ENCODE measurements at places on chromosomes 11 and 22.

DNA sequence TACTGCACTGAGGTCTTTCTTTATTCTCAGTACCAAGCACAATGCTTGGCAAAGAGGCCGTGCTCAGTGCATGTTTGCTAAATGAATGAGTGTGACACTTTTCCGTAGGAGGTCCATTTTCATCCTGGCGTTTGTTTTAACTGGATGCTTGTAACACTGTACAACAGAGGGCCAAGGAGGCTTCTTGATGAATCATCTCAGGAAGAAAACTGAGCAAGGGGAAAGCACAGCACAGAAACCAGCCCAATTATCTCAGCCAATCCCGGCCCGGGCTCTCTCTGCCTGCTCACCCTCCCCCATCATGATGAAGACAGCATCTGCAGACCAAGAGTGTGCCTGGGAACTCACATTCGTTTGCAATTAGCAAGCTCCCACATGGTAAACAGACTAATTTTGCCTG, 570.3 kb downstream of the OPCML start:
- no peak for DNase-seq

DNA sequence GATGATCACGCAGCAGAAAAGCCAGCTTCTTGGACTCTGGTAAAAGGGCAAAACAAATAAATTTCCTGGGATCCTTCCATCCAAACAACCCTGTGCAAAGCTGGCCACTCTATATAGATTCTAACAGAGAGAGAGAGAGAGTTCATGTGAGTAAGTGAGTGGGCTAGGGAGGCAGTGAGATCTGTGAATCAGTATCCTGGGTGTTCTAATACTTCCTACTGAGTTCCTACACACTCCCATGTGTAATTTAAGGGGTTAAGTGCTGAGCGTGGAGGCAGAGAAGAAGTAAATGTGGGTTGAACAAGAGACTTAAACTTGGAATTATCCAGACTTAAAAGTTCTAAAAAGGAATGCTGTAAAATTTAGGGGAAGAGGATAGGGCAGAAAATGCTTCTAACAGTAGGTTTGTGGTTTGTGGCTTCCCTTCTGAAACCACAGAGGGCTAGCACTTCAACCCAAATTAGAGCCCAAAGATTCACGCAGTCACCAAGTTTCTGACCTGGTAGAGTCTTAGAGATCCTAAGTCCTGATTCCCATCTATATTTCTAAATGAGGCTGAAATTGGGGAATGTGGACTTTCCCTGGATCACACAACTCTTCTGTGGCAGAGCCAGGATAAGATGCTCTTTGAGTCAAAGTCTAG, 413.9 kb downstream of the TENM4 start:
- no peak for DNase-seq

DNA sequence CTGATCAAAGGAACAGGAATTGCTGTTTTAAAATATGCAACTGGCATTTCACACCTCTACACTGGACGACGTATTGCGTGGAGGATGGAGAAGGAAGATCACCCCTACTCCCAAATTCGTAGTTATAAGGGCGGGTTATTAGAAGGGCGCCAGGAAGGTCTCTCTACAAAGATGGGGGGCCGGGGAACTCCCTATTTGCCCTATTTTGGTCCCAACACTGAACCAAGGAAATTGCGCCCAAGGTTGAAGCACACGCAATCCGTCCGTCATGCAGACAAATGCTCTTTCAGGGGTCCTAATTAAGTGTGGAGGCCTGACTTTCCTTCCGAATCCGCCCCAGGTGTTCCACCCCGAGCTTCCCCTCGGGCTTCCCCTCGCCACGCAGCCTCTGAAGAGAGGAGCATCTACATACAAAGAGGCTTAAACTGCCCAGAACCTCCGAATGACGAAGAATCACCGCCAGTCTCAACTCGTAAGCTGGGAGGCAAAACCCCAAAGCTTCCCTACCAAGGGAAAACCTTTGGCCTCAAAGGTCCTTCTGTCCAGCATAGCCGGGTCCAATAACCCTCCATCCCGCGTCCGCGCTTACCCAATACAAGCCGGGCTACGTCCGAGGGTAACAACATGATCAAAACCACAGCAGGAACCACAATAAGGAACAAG, 396 bp downstream of the NPAT start:
- peak; percentile 38 for DNase-seq

DNA sequence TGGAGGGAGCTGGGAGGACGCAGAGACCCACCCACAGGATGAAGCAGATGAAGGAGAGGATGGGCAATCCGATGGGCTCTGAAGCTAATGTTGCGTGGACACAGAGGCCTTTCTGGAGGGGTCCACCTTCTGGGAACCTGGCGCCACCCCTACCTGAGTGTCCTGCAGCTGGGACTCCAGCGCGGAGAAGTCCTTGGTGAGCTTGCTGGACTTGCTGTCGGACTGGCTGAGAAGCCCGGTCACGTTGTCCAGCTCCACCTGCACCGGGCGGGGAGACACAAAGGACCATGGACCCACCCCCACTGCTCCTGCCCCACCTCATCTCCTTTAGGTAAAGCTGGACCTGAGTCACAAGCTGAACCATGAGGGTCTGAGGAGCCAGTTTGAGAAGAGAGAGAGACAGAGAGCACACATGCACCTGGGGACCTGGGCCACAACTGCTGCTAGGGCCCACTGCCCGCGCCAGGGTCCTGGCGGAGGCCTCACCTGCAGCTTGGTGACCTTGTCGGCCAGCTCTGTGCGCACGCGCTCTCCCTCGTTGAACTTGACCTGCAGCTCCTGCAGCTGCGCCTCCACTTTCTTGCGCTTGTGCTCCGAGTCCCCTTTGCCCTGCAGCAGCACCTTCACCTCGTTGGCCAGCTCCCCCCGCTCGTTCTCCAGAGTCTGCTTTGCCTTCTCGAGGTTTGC, 40.8 kb downstream of the APOL1 start:
- DNase-seq = no peak

DNA sequence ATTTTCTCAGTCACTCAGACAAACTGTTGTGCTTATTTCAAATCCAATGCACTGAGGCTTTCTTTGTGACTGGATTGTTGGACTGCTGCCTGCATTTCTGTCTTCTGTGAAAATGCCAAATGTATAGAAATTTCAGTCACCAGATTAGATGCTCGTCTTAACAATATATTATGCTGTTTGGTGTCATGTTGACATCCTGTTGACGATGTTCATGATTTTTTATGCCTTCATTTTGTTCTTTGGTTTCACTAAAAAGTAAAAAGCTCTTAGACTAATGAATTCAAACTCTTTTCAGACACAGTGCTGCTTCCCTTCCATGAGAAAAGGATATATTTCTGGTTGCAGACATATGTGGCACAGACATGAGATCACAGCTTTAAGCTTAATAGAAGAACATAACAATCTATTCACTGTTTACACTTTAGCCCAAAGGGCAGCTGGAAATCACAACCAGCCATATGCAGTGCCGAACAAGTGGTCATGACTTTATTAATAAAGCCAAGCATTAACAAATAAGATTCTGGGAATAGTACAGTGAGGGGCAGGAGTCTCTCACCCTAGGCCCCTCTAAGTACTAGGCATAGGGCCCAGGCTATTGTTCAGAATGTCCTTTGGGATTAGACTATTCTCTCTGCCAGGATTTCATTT, 9.4 kb upstream of the SOX6 start:
- no peak for DNase-seq
